ENCODE measurements at places on chromosomes 7 and 10.

DNA sequence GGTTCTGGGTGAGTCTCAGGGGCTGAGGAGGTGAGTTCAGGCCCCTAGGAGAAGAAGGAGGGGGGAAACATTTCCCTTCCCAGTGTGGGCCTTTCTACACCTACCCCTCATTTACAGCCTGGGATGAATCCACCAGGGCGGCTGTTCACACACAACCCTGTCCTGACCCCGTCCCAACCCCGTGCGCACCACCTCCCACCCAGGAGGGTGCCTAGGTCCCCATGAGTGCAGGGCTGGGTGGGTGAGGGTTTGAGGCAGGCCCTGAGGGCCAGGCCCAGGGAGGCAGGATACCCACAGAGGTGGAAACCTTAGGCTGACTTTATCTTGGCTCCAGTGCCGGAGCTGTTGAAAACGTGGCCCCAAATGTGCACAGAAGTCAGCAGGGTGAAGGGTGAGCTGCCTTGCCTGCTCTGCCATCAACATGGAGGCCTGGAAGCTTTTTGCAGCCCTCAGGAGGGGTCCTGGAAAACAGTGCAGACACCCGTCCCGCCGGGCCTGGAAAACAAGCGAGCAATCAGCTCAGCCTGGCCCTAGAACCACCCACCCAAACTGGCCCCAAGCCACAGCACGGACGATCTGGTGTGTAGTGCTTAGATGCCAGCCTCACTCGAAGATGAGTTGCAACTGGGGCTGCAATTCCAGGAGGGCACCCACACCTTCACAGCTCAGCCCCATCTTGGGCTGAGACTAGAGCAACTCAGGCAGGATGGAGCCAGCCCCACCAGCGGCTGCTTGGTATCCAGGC lies 9.3 kb upstream of the RET start:
- DNase-seq = no peak

DNA sequence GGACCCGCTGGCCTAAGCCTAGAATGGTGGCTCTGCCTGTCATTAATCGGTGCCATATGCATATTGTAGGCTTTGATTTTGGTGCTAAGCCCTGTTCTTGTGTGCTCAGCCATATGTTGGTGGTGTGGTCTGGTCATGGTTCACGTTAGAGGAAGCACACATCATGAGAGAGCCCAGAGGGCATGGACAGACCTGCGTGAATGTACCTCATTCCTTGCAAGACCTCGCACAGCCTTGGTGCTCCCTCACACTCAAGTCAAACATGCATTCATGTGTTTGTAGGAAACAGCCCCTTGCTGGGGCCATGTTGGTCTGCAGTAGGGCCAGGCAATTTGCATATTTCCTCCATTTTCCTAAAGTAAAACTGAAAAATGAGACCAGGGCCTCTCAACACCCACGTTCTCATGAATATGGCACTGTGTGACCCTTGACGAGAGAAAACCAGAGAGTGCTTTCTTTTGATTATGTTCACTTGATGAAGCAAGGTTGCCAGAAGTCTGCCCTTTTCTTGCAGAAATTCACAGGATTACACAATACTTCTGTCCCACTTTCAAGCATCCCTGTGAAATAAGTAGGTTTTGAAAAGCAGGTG lies 268.7 kb downstream of the CELF2 start:
- no peak for DNase-seq

DNA sequence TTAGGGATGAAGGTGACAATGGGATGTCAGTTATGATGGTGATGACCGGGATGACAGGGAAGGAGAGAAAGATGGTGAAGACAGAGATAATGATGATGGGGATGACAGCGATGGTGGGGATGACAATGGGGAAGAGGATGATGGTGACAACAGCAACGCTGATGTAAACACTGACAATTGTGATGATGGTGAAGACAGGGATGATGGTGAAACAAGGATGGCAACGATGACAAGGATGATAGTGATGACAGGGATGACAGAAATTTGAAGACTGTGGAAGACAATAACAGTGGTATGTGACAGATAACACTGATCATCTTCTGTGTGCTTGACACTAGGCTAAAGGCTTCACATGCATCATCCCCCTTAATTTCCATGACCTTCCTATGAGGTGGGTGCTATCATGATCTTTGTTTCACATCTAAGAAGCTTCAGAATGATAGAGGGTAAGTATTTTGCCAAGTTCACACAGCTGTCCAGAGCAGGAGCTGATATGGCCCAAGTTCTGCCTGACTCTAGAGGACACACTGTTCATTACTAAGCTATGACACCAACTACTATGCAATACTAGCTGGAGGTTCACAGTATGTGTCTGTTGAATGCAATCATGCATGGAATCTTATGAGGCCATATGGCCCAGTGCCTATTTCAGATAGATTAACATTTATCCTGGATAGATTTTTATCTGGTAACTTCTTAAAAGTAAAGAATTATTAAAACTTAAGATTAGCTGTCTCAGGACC lies 105.6 kb downstream of the RNLS start:
- DNase-seq = no peak

GRCh38 chr10:77661100-77661499 lies 23.5 kb upstream of the KCNMA1 start:
- no peak for DNase-seq

DNA sequence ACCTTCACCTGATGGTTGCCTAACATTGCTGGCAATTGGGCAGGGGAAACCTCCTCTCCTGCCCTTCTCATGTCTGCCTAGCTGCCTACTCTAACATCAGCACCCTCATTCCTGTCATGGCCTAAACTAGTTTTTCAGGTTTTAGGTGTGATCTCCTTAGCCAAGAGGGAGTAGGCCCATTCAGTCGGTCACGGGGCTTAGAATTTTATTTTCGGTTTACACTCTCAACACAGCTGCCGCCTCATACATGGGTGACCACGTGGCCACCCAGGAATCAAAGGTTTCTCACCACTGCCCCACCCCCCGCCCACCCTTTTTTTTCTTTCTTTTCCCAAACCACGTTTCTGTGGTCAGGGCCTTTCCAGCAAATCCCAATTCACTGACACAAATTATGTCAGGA lies 97.2 kb downstream of the RALA start:
- DNase-seq = peak; percentile 93

- DNase-seq = no peak
Observed at GRCh38 chr10:54650547-54650946, 150.5 kb downstream of the PCDH15 start.

DNA sequence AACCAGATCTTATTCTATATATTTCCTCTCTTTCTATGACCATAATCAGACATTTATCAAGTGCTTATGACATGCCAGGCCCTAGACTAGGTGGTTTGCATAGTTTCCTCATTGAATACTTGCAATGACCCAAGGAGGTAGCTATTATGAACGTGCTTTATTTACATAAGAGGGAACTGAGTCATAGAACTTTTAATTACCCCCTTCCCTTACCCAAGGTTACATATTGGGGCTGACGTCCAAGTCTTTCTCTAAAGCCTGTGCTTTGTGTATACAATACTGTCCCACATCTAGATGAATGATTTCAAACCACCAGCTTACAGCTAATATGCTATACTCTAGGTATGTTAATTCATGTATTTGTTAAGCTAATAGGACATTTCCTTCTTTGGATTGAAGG lies 91.9 kb upstream of the NPY start:
- DNase-seq = no peak

Measured in T47D (cell line).